ENCODE measurements at places on chromosomes 2 and 18.
A peak's percentile ranks its signal among the peaks of the same experiment; 100 is the strongest.

GRCh38 chr2:191635333-191636234, 42.4 kb upstream of the NABP1 start:
- no peak for DNase-seq

- DNase-seq, result no peak
Measured at GRCh38 chr2:70928366-70928765, 7.3 kb upstream of the ATP6V1B1 start.

- no peak for DNase-seq
Measured at GRCh38 chr18:31042406-31043181, at the start of gene DSC3. TSS of gene DSC3 (minus strand) at chr18:31042742. CDS start at chr18:31042660, 82 bp downstream.

GRCh38 chr18:44961288-44961995, 280.8 kb downstream of the SETBP1 start:
- DNase-seq, result no peak

DNA sequence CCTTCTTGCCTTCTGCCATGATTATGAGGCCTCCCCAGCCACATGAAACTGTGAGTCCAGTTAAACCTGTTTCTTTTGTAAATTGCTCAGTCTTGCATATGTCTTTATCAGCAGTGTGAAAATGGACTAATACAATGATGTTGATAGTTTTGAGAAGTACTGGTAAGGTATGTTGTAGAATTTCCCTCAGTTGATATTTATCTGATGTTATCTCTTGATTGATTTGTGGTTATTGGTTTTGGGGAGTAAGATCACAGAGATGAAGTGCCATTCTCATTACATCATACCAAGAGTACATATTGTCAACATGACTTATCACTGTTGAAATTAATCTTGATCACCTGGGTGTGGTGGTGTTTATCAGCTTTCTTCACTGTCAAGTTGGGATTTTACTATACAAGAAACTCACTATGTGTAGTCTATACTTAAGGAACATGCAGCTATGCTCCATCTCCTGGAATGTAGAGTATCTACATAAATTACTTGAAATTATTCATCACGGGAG, 5.1 kb upstream of the SPAG16 start:
- no peak for DNase-seq

- DNase-seq, result no peak
Measured at GRCh38 chr18:75071484-75071785, 137.5 kb downstream of the PTGR3 start.

- no peak for DNase-seq
Measured at GRCh38 chr2:66301022-66301766, 133.7 kb upstream of the MEIS1 start.

GRCh38 chr18:25813110-25813509, 277.3 kb downstream of the SS18 start:
- DNase-seq, result no peak

GRCh38 chr2:189483980-189484740, 42.9 kb downstream of the WDR75 start:
- DNase-seq, result no peak

GRCh38 chr2:131641414-131642206, 113.9 kb downstream of the CCDC74A start:
- DNase-seq, result peak; percentile 16

DNA sequence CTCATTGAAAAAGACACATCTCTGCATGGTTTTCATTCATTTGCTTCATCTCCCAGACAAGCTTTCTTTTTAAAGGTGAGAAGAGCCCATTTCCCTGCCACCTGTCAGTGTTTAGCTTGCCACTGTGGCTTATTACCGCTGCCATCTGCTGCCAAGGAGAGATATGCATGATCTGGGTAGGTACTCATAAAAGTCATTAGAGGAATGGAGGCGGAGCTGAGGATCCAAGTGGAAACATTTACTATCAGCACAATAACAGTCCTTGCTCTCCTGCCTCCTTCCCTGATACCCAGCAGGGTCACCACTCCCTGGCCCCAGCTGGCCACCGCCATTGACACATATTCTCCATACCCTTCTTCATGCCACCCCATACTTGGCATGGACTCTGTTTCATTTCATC, 390.4 kb downstream of the TSN start:
- DNase-seq, result no peak

- DNase-seq, result no peak
Measured at GRCh38 chr18:35479911-35480586, 17.7 kb downstream of the INO80C start.

DNA sequence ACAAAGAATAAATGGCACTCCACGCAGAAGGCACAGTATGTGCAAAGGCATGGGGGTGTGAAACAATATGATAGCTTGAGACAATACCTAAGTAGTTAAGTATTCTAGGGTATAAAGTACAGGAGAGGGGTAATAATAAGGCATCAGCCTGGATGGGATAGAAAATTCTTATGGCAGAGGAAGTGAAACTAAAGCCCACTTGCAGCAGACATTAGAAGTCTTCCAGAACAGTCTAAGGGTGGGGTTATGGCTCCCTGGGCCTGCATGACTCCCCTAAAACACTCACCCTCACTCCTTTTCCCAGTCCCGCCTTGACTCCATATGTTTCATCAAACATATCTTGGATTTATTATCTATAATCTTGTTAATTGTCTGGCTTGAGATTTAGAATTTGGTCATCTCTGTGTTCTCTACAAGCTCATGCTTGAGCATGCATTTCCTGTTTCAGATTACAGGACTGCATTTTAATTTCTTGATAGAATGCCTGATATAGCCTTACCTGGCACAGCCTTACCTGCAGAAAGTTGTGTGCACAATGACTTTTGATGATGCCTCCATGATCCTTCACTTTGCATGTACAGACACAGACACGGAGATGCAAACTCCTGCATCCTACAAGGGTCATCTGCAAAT, 28.5 kb upstream of the TMBIM1 start:
- DNase-seq, result no peak

- no peak for DNase-seq
Measured at GRCh38 chr2:30122362-30122761, 24.4 kb upstream of the YPEL5 start.

DNA sequence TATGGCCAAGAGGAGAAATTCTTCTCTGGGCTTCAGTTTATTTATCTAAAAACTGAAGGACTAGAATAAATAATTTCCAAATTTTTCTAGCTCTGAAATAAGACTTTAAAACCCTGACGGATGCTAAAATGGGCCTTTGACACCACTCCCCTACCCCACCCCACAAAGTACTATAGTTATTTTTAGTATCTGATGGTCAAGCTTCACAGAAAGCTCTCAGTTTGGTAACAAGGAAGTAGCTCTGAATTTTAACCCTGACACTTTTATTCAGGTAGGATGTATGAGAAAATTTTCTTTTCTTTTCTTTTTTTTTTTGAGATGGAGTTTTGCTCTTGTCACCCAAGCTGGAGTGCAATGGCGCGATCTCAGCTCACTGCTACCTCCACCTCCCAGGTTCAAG, 2.4 kb downstream of the RBKS start:
- DNase-seq, result no peak

DNA sequence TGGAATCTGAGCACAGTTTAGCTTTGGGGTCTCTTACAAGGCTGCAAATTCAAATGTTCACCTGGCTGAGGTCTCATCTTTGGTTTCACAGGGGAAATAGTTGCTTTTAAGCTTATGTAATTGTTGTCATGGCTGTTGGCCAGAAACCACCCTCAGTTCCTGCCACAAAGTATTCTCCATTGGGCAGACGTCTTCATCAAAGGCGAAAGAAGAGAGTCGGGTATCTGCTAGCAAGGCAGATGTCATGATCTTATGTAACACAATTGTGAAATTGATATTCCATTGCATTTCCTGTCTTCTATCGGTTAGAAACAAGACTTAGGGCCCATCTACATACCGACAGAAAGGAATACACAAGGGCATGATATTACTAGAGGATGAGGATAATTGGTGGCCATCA, 816.2 kb downstream of the MBD2 start:
- no peak for DNase-seq
